ENCODE measurements at places on chromosomes 6 and 20.

- DNase-seq, result no peak
These were observed 215.9 kb downstream of the ZDHHC14 start for GRCh38 chr6:157596886-157597285.

DNA sequence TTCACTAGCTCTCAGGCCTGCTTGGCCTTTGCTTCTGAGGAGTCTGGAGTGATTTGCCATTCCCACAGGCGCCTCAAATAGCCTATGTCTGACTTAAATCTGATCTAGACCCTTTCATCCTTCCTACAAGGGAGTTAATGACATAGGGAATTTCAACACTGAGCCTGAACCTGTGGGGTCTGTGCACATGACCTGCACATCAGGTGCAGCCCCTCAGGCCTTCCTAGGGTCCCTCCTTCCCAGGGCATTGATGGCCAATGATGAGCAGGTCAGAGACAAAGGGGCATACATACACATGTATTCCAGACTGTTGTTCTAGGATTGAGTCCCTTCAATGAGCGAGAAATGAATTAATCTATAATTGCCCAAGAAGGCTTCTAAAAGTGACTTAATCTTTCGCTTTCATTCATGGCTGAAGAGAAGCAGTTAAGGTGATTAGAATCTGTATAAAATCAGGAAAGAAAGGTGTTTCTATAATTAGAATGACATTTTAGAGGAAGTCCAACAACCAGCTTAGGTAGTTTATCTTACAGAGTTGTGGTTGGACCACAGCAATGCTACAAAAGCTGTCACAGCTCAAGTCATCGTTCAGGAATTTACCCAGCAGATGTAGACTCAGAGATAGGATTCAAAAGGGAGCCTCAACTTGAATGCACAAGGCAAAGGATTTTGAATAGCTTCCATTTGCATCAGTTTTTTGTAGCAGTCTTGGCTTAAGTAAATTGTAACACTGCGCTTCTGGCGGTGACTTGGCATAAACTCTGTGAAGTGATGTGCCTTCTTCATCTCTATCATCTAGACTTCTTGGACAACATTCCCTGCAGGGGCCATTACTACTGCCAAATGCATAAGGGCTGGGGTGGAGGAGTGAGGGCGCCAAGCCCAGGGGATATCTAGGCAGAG, 27.0 kb upstream of the TBC1D7 start:
- DNase-seq, result no peak

DNA sequence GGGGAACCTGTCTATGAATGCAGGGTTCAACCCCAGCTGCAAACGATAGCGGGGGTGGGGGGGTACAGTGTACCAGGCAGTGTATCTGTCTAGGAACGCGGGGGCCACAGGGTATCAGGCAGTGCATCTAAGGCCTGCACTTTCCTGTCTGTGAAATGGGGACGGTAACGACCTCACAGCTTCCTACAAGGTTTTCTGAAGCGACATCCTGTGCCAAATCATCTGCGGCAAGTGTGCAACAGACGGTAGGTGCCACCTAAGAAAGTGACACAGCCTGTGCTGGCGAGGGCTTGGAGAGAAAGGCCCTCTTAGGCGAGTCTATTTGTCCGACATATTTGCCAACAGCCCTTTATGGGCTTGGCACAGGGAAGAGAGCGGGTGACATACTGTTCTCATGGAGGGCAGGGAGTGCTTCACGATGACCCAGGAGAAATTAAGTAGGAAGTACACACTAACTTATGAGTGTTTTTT, 3.8 kb downstream of the DIDO1 start:
- DNase-seq, result no peak

- no peak for DNase-seq
These were observed 76.9 kb downstream of the NCOA3 start for GRCh38 chr20:47578543-47578942.

GRCh38 chr6:9186148-9186547, 750.8 kb upstream of the SLC35B3 start:
- no peak for DNase-seq

GRCh38 chr6:36917541-36918193, 31.9 kb downstream of the C6orf89 start:
- DNase-seq, result no peak

DNA sequence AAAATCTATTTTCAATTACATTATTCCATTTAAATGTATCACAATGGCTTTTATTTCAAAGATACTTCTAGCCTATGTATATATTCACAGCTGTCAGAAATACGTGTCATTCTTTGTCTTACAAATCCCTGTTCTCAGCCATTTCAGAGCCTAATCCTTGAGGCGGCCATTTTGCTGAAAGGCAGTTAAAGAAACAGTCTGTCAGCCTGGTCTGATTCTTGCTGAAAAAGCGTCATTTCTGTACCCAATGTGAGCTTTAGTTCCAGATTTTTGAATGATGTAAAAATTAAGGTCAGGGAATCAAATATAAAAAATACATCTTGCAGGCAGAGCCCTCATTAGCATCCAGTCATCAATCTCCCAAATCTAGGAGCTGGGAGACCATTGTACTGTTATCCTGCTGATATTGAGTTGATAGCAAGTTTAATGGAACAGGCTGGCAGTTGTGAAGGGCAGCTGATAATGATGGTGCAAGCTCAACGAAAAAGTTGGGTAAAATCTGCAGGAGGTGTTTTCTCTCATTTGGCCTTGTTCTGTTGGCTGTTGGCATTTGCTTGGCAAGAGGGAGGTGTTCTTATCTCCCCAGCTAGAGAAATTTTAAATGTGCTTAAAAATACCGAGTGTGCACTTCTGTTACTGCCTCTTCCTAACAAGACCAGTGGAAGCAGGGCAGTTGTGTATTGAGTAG, 314.8 kb downstream of the SOX4 start:
- no peak for DNase-seq

GRCh38 chr6:44428682-44429081, 41.2 kb downstream of the CDC5L start:
- DNase-seq, result no peak

DNA sequence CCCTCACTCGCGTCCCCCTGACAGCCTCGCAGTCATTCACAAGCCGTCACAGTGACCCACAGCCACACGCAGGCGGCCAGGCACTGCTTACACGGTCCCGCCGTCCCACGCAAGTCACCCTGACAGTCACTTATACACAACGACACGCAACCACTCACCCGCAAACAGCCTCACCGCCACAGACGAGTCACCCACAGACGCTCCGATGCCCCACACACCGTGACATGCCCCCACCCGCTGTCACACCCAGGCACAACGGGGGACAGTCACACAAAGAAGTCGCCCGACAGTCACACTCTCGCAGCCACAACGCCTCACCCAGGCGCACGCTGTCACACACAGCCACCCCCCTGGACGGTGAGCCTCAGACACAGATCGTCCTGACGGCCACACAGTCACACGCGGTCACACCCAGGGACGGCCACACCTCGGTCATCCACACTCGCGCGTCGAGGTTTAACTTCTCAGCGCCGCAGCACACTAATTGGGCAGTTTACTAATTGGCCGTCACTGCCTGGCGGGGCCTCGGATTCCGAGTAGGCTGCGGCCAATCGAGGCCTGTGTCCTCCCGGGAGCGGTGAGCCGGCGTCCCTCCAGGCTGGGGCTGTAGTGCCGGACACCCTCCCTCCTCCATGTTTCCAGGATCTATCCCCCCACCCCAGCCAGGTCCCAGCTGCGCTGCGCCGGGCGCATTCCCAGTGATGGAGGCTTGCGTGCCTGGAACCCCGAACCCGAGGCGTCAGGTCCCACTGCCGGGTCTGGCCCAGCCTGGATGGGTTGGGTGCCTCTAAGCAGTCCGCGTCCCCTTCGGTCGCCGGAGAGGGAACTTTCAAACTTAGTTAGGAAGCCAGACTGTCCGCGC, 790 bp downstream of the TOX2 start:
- DNase-seq, result no peak

GRCh38 chr20:1012359-1013168, 10.5 kb upstream of the RSPO4 start:
- DNase-seq, result no peak

- DNase-seq, result no peak
These were observed 112.7 kb upstream of the CLDN20 start for GRCh38 chr6:155150967-155151671.

DNA sequence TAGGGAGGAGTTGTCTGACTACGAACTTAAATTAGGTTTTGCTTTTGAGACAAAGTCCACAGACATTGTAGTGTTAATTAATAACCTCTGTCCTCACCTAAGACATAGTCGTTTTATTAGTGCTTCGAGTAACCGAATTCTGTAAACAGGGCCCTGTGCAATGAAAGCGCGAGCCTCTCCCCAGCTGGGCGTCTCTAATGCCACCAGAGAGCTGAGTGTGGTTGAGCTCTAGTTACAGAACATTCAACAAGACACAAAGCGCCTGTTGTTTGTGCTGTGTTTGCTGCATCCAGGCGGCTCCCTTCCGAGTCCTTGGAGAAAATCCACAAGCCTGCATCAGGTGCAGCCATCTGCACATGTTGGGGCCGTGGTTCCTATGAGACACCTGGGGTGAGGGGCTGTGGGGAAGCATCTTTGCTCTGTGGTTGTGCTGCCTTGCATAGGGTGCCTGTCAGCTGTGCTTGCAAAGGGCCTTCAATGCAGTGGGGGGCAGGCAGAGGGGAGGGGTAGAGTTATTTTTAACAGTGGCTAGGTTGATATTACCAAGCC, 63.9 kb downstream of the CD164 start:
- DNase-seq, result peak; percentile 60

DNA sequence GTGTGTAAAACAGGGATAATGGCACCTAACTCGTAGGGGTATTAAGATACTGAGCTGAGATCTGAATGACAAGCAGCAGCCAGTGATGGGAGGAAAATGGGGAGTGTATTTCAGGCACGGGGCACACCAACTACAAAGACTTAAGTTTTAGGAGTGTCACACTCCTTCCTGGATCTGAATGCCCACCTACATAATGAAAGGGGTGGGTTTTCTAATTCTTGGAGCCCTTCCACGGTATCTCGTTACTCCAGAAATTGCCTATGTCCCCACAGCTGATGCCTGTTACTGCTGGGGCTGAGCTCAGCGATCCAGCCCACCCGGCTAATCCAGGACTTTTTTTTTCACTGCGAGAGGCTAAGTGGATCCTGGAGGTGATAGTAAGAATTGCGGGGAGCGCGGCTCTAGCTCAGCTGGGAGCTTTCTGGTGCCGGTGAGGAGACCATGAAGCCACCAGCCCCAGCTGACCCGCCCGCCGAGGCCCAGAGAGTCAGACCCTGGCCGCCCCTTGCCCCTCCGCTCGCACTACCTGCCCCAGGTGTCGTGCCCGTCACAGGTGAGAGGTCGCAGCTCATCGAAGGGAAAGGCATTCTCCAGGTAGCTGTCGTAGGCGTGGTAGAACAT, 727 bp downstream of the EDEM2 start:
- DNase-seq, result no peak
